ENCODE measurements at places on chromosomes 6 and 20.

- no peak for DNase-seq
Measured at GRCh38 chr6:158843751-158844683, 24.8 kb upstream of the EZR start.

DNA sequence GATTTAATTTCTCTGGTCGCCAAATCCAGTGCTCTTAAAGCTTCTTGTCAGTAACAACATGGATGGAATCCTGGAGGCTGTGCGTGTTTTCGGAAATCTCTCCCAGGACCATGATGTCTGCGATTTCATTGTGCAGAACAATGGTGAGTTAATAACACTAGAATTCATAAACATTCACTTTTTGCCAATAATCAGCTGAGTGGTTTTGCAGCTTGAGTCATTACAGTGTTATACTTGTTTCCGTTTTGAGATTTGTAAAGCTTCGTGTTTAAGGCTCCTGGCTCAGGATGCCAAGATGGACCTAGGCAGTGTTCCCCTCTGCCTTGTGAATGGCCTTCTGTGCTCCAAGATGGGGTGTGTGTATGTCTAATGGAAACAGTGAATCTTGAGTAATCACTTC lies 113.8 kb downstream of the ARMC2 start:
- DNase-seq, result no peak

GRCh38 chr6:163711615-163712565 lies 297.4 kb downstream of the QKI start:
- DNase-seq, result no peak

- DNase-seq, result no peak
Measured at GRCh38 chr6:18405477-18406293, 18.5 kb downstream of the RNF144B start.

DNA sequence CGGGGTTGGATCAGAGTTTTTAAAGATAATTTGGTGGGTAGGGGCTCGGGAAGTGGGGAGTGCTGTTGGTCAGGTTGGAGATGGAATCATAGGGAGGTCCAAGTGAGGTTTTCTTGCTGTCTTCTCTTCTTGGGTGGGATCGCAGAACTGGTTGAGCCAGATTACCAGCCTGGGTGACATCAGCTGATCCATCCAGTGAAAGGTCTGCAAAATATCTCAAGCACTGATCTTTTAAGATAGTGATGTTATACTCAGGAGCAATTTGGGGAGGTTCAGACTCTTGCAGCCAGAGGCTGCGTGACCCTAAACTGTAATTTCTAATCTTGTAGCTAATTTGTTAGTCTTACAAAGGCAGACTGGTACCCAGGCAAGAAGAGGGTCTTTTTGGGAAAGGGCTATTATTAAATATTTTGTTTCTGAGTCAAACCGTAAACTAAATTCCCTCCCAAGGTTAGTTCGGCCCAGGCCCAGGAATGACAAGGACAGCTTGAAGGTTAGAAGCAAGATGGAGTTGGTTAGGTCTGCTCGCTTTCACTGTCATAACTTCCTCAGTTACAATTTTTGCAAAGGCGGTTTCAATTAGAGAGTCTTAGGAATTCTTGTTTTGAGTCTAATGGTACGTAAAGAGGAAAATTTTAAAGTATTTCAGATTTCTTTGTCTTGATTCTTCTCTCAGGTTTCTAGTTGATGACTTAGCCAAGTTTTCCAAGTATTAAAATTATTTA lies 53.1 kb downstream of the SCAF8 start:
- DNase-seq, result no peak

GRCh38 chr6:144338474-144338873 lies 53.3 kb downstream of the UTRN start:
- no peak for DNase-seq

- DNase-seq, result no peak
Measured at GRCh38 chr6:112539355-112539754, 192.2 kb downstream of the RFPL4B start.

GRCh38 chr6:150575836-150576235 lies 23.8 kb upstream of the PLEKHG1 start:
- no peak for DNase-seq

Data from stimulated activated CD8-positive, alpha-beta memory T cell treated with anti-CD3 and anti-CD28 coated beads, Interleukin-4, amount 100 ng/mL, for 1 hour (primary cell).